ENCODE measurements at places on chromosomes 6 and 20.

DNA sequence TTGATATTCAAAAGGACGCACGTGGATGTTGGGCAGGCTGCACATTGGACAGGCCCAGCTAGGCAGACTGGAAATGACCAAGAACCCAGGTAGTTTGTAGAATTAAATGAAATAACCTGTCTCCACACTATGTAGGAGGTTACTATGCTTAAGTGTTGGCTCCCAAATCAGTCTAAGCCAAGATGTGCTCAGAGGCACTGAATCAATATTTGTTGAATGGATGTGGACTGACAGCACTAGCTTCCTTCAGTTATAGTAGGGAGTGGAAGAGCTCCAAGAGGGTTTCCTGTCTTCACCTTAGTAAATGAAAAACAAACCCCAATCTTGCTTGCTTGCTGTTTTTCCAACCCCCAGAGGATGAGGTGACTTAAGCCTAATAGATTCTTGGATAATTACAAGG, 180.5 kb downstream of the JARID2 start:
- DNase-seq: no peak

DNA sequence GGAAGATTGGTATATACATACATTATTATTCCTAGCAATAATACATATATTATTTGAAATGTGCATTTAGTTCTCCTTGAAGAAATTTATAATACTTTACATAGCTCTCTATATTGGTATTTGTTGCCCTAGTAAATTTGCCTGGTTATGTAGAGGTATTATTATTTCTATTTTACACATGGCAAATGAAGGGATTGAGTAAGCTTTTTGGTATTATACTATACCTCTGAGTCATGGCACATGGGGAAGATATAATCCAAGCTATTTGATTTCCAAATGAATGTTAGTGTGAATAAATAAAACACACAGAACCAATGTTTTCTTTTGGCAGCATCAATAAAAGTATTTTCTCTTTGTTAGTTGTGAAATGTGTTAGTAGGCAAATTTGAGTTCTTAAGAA, 409.6 kb upstream of the SLC35B3 start:
- DNase-seq: no peak

DNA sequence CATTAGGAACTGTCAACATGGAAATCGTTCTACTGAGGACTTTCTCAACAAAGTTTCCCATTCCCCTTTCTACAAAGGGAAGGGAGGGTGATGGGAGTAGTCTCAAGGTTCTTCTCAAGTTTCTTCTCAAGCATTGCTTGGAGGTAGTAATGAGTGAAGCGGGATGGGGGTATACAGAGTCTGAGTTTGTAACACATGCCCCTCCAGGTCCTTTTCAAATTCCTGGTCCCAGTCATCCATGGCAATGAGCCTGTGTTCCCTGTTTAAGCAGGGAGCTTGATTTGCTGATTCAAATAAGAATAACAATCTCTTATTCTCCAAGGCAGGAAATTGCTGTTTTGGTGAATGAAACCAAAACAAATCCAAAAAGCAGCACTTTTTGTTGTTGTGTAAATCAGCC, 45.5 kb downstream of the MYLK4 start:
- DNase-seq: no peak

GRCh38 chr6:36688063-36688738, 9.4 kb upstream of the RAB44 start:
- DNase-seq: no peak

GRCh38 chr20:10171864-10172751, 46.5 kb upstream of the SNAP25 start:
- no peak for DNase-seq

- no peak for DNase-seq
Measured at GRCh38 chr6:6741264-6741663, 152.7 kb downstream of the LY86 start.

DNA sequence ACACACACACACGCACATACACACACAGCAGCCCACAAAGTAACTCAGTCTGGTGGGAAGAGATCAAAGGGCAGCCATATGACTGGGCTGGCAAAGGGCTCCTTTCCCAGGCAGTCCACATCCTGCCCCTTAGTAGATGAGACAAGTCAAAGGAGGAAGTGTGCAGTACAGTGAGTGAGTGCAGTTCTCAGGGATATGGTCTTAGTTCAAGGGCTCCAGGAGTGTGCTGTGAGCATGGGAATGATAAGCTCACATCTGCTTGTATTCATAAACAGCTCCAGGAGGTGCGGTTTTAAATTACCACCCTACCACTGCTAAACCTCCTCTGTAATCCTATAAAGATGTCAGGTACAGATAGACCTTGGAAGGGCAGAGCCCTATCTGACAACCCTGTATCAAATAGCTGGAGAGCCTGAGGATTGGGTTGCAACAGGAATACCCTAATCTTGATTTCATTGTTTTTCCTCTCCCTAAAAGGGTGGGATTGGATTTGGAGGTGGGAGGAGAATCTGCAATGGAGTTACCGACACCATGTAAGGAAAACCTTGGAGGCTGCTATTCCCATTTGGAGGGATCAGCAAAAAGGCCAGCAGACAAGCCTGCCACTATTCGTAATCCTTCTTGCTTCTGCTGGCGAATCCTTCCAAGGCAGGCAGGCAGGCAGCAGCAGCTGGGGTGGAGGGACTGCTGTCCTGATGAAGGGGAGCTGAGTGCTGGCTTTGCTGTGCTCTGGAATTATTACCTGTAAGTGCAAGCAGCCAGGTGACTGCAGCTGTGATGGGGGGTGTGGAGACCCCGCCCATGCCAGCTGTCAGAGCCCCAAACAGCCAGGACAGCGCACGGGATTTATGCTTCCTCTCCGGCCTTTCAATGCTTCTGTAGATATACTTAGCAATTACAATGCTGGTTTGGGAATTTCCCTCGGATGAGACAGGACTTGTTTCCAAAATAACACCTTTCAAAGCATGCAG, 342.7 kb downstream of the PRL start:
- no peak for DNase-seq

- no peak for DNase-seq
Measured at GRCh38 chr20:10972219-10972860, 298.5 kb upstream of the JAG1 start.

DNA sequence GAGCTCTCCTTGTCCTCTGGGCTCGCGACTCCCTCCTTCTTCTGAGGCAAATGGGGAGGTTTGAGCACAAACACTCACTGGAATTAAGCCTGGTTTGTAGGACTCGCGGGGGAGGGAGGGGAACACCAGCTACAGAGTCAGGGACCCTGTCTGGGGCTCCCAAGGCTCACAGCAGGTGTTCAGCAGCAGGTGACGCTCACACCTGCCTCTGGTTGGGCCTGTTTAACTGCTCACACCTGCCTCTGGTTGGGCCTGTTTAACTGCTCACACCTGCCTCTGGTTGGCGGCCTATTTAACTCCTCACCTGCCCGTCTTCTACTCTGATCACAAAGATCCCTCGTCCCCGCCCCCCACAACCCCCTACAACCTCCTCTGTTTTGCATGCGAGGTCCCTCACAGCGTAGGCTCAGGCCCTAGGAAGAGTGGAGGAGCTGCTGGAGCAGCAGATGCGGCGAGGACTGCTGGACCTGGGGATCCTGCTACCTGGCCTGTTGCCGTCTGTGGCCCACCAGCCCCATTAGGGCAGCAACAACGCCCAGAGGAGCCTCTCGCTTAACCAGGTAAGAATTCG, 181.9 kb downstream of the ERMARD start:
- DNase-seq: no peak

- DNase-seq: no peak
Measured at GRCh38 chr6:105803442-105803841, 282.7 kb upstream of the PRDM1 start.

DNA sequence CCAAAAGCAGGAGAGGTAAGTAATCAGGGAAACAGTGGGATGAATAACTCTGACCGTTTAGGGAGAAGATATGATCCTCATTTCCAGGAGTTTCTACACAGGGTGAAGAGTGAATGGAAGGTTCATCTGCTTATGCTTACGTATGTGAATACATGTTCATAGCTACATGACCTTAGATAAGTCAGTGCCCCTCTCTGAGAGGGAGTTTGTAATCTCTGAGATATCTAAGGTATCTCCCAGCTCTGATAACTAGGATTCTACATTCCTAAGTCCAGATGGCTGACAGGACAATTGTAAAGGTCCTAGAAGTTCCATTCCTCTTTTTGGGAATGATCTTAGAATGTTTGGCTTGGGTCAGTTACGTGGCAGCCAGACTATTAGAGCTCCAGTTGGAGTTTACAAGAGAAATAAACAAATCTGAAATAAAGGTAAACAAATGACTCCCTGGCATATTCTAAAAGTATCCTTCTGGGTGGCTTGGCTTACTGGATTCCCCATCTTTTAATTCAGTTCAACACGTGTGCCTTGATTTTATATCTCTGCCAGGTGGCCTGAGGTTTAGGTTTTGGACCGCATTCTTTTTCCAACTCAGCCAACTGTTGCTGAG, 15.8 kb downstream of the PROCR start:
- no peak for DNase-seq

DNA sequence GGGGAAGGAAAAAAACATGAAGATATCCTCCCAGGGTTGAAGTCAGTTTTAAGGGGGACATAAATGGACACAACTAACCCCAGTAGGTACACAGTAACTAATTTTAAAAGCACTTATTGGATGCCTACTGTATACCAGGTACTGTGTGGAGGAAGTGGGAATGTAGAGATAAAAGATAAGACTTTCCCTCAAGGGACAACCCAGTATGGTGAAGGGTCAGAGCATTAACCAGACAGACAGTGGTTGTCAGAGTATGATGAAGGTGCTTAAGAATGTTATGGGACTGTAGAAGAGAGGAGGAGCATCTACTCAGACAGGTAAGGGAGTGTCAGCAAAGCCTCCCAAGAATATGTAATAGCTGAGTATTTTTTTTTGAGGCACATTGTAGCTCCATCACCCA, 906 bp downstream of the ABCF1 start:
- no peak for DNase-seq

- DNase-seq: no peak
Measured at GRCh38 chr20:50429412-50429811, 80.8 kb upstream of the PTPN1 start.

DNA sequence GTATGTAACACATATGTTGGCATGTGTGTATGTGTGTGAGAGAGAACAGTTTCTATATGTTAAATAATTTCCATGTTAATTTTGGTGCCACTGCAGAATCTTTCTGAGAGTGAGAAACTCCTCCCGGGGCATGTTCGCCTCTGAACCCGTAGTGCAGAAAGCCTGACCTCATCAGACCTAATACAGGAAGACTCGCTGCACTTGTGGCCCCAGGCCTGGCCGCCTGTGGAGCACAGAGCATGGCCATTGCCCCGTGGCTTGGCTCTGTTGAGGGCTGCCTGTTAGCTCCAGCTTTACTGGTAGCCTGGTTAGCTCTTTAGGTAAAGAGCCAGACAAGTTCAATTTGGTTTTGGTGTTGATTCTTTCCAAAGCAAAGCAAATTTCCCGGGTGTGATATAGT, 25.5 kb downstream of the FARS2 start:
- DNase-seq: no peak

DNA sequence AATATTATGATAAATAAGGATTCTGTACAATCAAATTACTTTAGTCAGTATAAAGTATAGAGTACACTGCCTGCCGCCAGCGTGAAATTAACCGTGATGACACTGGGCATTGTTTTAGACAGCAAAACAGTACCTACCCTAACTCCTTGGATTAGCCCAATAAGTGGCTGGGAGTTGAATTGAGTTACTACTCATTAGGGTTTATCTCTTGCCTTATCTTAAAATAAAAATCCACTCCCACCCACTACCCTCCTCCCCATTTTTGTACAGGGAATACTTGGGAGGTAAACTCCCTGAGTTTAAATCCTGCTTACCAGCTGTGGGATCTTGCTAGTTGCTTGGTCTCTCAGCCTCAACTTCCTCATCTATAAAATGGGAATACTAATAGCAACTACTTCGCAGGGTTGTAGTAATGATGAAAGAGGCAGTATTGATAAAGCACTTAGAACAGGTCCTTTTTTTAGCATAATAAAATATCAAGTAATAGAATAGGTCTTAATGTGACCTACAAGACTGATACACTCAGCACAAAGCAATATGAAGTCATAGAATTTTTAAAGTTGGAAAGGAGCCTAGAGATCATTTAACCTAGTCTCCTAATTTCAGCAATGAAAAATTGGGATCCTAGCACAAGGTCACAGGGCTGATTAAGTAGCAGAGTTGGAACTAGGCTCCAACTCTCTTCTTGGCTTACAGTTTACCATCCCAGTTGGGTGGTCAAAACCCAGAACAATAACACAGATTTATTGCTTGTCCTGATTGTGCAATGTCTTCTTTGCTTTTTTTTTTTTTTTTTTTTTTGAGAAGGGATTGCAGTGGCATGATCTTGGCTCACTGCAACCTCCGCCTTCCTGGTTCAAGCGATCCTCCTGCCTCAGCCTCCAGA, 23.8 kb downstream of the PHACTR2 start:
- DNase-seq: no peak

DNA sequence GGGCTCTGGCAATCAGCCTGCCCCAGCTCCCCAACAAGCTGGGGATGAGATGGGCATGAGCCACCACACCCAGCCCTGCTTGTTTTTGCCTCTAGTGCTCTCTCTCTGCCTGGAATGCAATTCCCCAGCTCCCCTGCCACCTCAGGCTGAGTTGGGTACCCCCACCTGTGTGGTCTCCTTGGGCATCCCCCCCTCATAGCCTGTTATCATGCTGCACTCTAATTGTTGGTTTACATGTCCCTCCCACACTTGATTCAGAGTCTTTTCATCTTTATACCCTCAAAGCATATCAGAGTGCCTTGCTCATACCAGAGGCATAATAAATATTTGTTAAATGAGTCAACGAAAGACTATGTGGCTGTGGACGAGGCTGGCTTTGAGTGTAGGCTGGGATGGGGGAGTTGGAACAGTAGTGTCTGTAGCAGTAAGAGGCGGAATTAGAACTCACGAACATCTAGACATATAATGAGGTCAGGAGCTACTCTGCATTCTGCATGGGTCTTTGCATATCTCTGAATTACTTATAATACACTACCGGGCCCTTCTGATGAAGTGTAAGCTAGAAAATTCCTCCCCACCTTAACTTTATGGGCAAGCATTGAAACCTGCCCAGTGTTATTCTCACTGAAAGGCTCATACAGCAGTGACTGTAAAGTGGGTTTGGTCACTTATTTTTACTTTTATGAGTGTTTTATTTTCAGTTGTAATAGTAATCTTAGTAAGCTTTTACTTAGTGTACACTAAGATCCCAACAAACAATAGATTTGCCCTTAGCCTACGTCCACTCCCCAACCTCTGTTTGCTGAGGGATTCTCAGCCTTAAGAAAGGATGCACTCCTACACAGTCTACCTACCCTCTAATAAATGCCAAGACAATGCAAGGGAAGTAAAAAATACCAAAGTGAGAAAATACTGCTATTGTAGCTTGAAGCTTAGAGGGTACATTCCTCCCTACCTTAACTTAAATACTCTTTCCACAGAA, 58.7 kb downstream of the EDN1 start:
- DNase-seq: no peak
